ENCODE measurements at places on chromosomes 2 and 18.

DNA sequence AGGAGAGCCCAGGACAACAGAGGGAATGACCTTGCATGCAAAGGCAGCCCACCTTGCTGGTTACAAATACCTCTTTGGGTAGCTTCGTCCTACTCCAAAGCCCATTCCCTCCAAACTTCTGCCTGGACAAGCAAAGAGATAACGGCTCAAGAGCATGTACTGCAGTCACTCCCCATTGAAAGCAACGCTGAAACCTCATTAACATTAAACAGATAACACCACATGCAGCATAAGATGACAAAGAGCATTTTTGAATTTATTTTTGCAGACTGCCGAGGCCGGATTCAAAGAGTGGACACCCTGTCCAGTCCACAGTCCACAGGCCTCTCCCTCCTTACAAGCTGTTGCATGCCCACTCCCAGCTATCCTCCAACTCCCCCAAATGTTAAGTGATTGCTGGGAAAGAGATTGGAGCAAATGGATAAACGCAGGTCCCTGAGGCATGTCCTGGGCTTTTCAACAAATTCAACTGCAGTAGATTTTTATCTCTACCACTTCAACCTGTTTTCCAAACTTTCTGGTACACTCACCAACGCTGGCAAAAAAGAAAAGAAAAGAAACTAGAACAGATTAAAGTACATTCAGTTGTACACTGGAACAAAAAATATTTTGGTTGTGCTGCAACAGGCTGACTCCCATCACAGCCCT lies 40.1 kb downstream of the MREG start:
- no peak for DNase-seq

- peak; percentile 55 for DNase-seq
Observed at GRCh38 chr2:26922405-26923188, 47.8 kb upstream of the MAPRE3 start.

- no peak for DNase-seq
Observed at GRCh38 chr2:101619191-101619591, 78.3 kb upstream of the MAP4K4 start.

DNA sequence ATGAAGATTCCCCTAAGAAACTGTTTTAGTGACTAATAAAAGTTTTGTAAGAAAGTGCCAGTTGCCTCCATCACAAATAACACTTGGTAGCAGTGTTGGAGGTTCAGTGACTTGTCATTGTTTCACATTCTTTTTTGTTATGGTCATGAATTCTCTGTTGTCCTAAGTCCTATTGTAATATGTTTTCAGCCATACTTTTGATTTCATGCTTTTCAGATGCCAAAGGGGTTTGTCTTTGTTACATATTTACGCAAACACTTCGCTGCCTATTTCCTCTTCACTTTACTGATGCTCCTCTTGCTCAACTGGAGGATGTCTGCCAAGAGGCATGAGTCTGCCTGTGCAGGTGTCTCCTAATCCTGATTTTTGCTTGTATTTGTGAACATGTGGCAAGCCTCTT lies 66.6 kb downstream of the PHLPP1 start:
- no peak for DNase-seq

GRCh38 chr2:224145751-224146355 lies 106.8 kb upstream of the SERPINE2 start:
- DNase-seq = no peak

DNA sequence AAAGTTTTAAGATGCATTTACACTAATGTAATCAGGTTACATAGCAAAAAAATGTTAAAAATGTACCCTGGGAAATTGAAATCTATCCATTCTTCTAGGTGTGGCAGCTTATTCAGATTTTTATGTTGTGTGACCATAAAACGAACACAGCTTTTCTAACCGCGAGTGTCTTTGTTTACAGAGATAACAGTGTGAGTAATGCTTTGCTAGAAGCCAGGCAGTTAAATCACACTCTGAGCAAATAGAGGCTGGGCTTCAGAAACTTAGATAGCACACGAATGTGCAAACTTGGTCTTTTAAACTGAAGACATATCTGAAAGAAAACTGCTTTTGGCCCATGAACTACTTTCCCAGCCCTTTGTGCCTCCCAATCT lies 116.1 kb downstream of the SPTBN1 start:
- no peak for DNase-seq

GRCh38 chr2:15594291-15595256 lies 2.9 kb downstream of the DDX1 start:
- DNase-seq = no peak

DNA sequence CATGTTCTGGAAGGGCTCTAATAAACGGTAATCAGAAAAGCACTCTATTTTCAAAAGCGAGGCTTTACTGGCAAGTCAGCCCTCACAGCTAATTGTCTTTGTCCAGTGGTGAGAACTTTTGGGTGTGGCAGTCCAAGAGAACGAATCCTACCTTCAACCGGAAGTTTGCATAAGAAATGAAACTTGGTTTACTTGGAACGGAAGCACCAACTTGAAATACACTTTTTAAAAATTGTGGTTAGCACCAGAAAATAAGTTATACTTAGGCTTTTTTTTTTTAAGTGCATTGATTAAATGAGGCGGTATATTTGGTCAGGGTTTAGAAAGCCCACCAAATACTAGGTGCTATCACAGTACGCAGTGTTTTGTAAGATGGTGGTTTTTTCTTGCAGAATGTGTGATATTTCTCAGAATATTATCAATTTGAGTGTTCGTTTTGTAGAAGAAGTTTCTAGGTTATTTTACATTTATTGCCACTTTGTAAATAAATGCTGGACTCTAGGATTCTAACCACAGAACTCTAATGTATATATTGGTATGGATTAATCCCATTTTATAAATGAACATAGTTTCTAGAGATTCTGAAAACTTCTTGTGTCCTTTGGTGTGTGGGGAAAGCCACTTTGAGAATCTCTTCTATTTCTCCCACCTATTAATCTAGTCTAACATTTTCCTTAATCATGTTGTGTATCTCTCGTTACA lies 1.2 kb downstream of the MYL12A start:
- no peak for DNase-seq

- no peak for DNase-seq
Observed at GRCh38 chr2:54771166-54771885, 47.9 kb downstream of the EML6 start.

DNA sequence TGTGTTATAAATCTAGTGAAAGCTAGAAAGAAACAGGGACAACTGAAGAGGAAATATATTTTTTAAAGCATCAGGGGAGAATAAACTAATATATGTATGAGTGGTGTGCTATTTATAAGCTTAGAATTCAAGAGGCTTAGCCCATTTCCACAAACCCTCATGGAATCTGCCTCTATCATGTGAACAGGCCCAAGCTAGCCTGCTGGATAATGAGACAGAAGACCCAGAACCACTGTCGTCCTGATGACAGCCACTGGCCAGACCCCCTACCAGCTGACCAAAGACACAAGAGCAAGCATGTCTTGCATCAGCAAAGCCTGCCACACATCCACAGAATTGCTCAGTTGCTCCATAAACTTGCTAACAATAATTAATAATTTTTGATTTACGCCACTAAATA lies 382.3 kb upstream of the NXPH2 start:
- no peak for DNase-seq

- no peak for DNase-seq
Observed at GRCh38 chr18:50360611-50361010, 14.2 kb upstream of the SKA1 start.

DNA sequence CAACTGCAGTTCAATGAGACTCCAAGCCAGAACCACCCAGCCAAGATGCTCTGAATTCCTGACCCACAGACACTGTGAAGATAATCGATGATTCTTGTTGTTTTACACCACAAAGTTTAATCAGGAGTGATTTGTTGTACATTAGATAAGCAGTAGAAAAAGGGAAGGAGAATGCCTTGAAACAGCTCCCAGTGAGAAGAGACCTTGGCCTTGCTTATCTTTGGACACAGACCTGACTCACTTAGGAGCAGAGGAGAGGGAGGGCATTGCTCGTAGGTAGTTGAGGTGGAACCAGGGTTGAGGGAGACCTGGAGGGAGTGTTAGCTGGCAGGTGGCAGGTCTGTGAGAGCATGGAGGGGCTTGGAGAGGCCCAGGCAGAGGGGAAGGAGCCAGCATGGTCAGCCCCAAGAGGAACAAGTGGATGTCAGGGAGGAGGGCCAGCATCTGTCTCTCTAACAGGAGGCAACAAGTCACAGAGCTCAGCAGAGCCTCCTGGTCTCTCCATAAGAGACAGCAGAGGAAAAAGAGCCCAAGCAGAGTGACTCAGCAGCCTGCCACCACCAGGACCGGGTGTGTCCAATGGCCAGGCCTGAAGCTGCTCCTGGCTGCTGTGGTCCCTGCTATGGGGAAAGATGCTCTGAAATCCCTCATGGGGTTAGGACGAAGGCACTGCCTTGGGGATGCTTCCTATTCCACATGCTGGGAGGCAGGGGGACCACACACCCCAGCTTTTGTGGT lies 161.6 kb upstream of the CAPN13 start:
- DNase-seq = no peak

DNA sequence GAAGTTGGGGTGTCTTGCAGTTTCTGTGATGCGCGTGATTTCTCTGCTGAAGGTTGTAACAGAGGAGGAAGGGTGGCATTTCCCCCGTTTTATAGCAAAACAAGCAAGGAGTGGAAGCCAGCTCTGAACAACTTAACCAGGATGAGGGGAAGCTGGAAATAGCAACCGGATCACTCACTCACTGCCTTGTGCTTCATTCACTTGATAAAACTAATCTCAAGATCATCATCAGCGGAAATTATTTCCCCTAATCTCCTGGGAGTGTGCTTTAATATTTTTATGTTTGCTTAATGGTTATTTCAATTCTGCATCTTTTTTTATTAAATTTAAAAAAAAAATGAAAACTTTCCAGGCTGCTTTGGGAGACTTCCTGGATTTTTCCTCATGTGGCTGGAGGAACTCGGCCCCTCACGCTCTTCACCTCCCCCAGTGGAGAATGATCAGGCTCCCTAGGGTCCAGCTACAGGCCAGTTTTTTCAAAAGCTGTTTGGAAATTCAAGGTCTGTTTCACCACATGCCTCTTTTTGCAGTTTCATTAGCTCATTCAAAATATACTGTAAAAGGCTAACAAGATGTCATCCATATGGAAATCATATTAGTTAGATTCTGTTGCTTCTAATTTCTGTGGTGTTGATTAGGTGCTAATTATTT lies 31.7 kb downstream of the CABLES1 start:
- no peak for DNase-seq

- DNase-seq = no peak
Observed at GRCh38 chr2:240986787-240987411, 11.5 kb upstream of the SNED1 start.

DNA sequence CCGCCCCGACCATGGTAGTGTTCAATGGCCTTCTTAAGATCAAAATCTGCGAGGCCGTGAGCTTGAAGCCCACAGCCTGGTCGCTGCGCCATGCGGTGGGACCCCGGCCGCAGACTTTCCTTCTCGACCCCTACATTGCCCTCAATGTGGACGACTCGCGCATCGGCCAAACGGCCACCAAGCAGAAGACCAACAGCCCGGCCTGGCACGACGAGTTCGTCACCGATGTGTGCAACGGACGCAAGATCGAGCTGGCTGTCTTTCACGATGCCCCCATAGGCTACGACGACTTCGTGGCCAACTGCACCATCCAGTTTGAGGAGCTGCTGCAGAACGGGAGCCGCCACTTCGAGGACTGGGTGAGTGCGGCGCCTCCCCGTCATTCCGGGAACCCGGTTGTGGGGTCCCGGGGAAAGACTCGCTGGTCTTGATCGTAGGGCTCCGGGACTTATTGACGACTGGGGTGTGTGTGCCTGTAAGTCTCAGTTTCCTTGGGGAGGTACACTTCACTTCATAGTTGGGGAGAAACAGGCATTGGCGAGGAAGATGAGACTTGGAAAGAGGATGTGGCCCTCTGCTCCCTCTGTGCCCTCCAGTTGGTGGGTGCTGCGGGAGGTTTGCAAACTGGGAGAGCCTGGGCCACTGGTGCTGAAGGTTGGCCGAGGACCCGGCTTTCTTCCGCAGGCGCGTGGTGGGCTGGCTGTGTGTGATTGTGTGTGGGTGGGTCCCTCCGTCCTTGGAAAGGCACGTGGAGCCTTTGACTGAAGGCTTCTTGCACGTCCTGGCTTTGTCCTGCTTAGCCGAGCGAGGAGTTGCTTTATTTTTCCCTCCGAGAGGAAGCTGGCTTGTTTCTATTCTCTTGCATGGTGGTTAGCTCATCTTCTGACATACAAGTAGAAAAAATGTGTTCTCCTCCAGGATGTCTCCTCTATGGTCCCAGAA lies 886 bp downstream of the PRKCE start:
- peak; percentile 54 for DNase-seq

GRCh38 chr2:717661-718060 lies 40.5 kb upstream of the TMEM18 start:
- no peak for DNase-seq

- DNase-seq = no peak
Observed at GRCh38 chr2:28251337-28251736, 141.3 kb upstream of the FOSL2 start.

- no peak for DNase-seq
Observed at GRCh38 chr2:196987649-196988364, 61.3 kb upstream of the PGAP1 start.

- no peak for DNase-seq
Observed at GRCh38 chr2:240197462-240198139, 57.1 kb upstream of the OTOS start.

DNA sequence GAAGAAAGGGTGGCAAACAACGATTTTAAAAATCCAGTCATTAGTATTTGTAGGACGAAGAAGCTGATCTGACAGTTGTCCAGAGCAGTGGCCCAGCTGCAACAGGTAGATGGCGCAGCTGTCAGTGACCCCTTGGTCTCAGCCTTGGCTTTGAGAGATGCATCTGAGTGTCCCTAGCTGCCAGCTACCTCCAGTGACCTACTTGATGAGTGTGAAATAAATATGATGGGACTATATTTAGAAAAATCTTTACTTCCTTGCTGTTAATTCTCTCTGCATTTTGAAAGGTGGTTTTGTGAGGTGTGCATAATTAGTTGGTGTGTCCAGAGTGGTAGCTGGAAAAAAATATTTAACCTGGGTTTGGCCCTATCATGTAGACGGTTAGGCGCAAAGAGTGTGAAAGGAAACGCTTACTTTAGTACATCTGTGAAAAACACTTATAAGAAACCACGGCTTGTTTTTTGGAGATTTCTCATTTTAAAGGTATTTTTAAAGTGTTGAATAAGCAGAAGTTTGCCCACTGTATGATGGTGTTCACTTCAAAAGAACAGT lies 963 bp downstream of the INPP1 start:
- no peak for DNase-seq

DNA sequence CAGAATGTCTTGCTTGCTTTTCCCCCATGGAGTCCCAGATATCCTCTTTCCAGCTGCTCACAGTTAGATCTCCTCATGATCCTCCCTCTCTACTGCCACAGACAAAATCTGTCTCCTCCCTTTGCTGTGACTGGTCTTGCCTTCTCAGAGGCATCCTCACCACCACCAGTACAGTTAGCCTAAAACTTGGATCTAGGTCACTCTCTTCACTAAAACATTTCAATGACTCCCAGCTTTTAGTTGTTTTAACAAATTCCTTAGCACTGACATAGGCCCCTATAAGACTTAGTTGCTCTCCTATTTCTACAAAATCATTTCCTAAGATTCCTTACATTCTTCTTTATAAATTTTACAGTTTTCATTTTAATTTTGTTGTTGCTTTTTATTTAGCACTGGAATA lies 734.2 kb upstream of the CHAC2 start:
- DNase-seq = no peak
